Right renal pelvis (tissue), 4 donors: ENCODE measurements at places on chromosomes 4 and X.

DNA sequence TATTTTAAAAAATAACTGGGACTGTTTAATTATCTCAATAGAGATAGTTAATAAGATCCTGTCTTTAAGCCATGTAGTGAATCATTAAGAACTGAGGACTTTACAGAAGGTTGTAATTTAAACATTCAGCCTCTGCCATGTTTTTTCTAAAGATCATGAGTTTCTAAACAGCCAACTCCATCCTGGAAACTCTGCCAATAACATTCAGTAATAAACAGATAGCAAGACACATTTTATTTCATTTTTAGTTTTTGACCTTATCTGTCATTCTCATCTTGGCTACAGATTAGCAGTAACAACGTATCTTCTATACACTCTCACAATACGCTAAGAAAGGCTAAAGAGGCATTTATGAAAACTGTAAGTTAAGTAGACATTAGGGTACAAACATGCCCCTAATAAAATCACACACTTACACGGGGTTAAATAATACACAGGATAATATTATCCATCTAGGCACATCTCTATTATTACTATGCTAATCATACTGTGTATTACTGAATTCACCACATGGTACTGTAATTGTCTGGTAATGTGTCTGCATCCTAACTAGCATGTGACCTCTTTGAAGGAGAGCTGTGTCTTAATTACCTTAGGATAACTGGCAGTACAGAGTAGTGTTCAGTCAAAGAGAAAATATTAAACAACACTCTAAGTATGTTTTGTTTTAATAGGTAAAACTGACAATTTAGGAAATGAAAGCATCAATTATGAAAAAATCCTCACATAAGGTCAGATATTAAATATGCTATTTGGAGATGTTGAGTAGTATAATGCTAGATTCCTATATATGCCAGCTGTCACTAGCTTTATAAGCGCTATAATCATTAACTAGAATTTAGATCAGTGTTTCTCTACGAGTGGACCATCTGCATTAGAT, 122.4 kb upstream of the NAP1L5 start:
- DNase-seq = no peak

GRCh38 chr4:105150503-105150902, 3.8 kb downstream of the TET2 start:
- no peak for DNase-seq

GRCh38 chrX:33190016-33190415, 21.3 kb downstream of the DMD start:
- DNase-seq = no peak

DNA sequence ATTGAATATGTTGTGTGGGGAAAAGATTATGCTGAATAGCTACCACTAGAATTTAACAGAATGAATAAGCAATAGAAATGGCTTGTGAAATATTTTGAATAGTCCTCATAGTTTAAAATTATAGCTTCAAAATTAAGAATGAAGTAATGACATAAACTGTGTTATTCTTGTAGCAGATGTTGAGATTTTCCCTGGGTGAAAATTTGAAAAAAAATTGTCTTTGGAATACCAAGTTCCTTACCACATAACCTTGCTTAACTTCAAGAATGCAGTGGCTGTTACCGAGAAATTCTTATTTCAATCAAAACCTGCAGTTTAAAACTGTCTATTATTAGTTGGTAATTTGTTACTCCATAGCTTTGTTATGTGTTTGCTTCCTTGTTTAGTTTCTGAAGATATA, 1268.6 kb downstream of the RAPGEF2 start:
- DNase-seq = no peak

DNA sequence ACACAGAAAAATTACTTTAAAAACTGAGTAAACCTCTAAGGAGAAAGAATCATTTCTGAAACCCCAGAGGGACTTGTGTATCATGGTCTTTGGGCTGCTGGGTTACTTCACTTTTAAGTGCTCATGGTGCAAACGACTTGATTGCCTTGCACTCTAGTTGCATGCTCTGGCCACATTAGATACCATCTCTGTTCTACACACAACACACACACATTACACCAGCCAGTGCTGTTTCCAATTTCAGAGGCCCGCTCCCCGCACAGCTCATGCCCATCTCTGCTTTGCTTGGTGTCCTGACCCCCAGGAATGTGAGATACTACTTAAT, 2.1 kb downstream of the PPP3CA start:
- DNase-seq = peak; percentile 21

DNA sequence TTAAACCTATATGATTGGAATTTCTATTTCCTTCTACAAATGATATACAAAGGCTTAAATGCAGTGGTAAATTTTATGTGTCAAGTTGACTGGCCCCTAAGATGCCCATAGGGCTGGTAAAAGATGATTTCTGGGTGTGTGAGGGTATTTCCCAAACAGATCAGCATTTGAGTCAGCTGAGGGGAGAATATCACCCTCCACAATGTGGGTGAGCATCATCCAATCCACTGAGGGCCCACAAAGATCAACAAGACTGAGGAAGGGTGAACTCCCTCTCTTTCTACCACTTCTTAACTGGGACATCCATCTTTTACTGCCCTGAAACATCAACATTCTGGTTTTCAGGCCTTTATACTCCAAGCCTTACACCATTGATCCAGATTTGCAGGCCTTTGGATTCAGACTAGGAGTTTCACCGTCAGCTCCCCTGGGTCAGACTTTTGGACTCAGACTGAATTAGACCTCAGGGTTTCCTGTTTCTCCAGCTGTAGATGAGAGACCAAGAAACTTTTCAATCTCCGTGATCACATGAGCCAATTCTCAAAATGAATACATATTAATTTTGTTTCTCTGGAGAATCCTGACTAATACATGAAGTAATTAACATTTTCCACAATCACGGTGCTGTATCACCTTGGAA, 1020.7 kb upstream of the SLIT2 start:
- no peak for DNase-seq

GRCh38 chr4:189232274-189232673, 708.4 kb upstream of the FRG1 start:
- no peak for DNase-seq

DNA sequence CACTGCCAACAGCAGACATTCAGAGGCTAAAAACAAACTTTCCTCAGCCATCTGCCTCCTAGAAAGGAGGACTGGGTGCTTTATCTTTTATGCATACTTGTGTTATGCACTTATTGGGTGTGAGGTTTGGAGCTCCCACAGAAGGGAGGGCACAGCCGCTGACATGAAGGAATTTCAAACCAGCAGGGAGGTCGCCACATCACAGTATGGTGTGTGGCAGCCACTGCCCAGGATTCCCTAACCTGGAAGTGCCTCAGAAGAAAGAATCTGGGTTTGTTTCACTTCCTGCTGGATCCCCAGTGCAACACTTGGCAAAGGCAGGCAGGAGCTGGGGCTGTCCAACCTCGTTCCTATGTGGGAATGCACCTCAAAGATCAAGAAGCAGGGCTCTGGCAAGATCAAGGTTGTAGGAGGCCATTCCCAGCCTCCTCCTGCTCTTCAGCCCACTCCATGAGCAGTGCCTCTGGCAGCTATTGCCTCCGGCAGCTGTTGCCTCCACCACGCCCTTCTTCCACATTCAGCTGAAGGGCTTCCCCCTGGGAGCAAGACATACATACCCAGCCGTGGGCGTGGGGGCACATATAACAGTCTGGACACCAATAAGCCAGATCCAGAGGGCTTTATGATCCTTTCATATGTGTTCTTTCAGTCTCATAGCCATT, 109.0 kb upstream of the MAMLD1 start:
- no peak for DNase-seq

DNA sequence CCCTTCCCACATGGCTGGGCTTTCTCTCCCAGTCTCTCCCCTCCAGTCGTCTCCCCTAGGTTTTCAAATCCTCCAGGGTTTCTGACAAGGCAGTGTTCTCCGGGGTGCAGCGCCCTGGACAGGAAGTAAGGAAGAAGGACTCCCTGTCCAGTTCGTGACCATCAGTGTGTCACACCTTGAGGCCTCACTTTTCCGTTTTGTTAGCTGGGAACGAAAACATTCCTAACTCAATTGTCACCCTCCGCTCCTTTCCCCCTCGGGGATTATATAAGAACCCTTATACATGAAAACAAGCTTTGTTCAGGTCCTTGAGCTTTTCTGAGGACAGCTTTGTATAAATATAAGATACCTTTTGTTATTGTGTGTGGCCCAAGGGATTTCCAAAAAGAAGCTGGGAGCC, 92.1 kb downstream of the KDR start:
- no peak for DNase-seq

GRCh38 chr4:107828315-107829090, 3.8 kb downstream of the SGMS2 start:
- no peak for DNase-seq

DNA sequence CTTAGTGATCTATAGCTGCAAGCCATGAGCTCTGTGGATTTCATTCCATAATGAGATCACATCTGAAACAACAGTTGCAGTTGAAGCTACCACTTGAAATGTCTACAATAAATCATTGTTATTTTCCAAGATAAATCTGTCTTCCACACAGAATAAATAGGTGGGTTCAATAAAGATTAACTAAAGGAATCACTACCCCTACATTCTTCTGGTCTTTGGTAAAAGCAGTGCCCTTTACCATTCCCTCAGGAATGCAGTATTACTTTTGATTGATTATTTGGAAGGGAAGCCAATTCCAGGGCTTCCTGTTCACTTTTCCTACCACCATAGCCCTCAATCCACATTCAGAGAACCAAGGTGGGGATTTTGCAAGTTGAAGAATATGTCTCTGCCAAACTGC, 38.9 kb upstream of the MAP9 start:
- DNase-seq = no peak

- DNase-seq = no peak
These were observed 161.5 kb downstream of the CPE start for GRCh38 chr4:165540206-165540830.

- DNase-seq = no peak
These were observed 179.3 kb upstream of the STS start for GRCh38 chrX:6968231-6968630.

- DNase-seq = no peak
These were observed 293.0 kb upstream of the CLNK start for GRCh38 chr4:10977534-10977933.

GRCh38 chrX:19040373-19040772, 56.5 kb upstream of the PHKA2 start:
- no peak for DNase-seq

DNA sequence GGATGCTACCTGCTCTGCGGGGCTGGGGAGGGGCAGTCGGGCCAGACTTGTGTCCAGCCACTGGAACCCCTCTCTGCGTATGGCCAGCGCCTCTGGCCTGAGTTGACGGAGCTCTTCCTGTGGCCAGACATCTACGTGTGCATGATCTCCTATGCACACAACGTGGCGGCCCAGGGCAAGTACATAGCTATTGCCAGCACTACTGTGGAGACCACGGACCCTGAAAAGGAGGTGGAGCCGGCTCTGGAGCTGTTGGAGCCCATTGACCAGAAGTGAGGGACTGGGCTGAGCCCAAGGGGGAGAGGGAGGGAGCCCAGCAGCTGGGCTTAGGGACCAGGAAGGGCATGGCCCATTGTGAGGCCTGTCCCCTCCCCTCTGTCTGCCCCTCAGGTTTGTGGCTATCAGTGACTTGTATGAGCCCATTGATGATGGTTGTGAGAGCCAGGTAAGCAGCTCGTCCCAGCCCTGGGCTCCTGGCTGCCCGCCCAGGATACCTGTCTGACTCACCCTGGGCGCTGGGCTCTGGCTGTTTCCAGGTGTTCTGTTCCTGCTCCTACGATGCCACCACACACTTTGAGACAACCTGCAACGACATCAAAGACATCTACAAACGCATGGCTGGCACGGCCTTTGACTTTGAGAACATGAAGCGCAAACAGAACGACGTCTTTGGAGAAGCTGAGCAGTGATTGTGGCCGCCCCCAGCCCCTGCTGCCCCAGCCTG, 1.8 kb upstream of the FAM50A start:
- DNase-seq = no peak

GRCh38 chrX:23811108-23811651, 28.2 kb downstream of the SAT1 start:
- no peak for DNase-seq

DNA sequence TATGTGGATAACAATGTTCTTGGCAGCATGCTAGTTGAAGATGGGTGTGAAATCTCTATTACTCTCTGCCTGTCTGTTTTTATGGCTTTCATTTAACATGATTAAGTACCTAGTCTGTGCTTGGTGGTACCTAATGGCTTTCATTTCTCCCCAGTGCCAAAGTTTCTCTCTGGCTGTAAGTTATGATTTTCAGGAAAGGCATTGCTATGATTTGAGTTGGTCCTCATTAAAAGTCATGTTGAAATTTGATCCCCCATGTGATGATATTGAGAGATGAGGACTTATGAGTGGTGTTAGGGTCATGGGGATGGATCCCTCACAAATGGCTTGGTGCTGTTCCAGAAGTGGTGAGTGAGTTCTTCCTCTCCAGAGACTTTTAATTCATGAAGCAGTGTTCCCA, 162.4 kb upstream of the IL15 start:
- no peak for DNase-seq

DNA sequence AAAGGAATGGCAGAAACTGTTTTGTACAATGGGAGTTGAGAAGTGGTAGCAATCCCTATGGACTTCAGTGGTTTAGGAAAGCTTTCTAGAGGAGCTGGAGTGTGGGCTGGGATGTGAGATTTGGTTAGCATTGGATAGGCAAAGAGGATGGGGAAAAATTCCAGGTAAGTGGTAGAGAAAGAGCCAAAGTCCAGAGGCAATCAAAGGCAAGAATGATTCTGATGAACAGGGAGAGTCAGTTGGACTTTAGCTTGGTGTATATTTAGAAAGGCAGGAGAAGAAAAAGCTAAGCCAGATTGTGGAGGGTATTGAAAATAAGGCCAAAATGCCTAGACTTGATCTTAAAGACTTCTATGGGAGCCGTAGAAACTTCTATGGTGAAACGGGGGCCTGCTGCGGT, 3.7 kb upstream of the VSIG4 start:
- no peak for DNase-seq

GRCh38 chr4:48180234-48180633, 46.2 kb upstream of the TXK start:
- no peak for DNase-seq

- DNase-seq = no peak
These were observed 26.8 kb downstream of the CRMP1 start for GRCh38 chr4:5865896-5866599.

- no peak for DNase-seq
These were observed 6.5 kb upstream of the USP46 start for GRCh38 chr4:52665592-52665991.

DNA sequence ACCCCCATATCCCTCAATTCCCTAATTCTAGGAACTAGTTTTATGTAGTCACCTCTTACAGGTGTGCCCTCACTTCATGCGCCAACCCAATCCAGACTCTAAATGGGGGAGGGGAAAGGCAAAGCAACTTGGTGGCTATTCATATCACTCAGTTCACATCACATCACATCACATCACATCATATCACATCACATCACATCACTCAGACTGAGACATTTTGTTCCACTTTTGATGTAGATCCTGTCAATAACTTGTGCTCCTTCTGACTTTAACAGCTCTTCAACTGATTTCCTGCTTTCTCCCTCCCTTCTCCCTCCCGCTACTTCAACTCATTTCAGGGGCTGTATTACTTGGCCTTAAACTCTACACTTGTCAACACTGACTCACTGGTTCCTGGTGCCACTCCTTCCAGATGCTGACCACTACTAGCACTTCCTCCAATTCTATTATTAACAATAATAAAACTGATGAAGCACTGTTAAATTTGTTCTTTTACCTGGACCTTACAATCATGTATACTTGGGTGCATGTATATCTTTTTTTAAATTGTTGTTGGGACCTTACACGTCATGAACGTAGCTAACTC, 29.1 kb upstream of the PLS3 start:
- DNase-seq = no peak

- peak; percentile 9 for DNase-seq
These were observed 44.8 kb downstream of the BANK1 start for GRCh38 chr4:101835121-101835904.
